ENCODE measurements at places on chromosomes 3 and 15.
A peak's percentile ranks its signal among the peaks of the same experiment; 100 is the strongest.

GRCh38 chr15:31403606-31404005 lies 77.0 kb downstream of the KLF13 start:
- no peak for DNase-seq

GRCh38 chr15:91710080-91710698 lies 143.3 kb upstream of the SLCO3A1 start:
- no peak for DNase-seq

DNA sequence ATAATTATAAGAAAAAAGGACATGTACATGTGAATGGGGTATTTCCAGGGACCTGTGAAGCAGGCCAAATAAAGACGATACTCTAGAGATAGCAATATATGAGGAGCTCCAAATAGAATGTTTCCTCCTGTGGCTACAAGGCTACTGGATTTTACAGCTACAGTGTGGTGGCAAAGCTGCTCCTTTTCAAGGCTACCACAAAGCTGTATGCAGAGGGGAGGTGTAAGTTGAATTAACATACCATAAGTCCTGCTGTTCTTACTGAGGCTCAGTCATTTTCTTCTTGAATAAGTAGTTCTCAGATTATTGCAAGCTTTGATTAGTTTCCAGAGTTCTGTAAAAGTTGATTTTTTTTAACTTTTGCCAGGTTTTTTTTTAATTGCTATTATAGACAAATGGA lies 1184.6 kb upstream of the EPHA6 start:
- no peak for DNase-seq

- peak; percentile 49 for DNase-seq
Observed at GRCh38 chr3:85821130-85821756, 862.5 kb downstream of the CADM2 start.

DNA sequence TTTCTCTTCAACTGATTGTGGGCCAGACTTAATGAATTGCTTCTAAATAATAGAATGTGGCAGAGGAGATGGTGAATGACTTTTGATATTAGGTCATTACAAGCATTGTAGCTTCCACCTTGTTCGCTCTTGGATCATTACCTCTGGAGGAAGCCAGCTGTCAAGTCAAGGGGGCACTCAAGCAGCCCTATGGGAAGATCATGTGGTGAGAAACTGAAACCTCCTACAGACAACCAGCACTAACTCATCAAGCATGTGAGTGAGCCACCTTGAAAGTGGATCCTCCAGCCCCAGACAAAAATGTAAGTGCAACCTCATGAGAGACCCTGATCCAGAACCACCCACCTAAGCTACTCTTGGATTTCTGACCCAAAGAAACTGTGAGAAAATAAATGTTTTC lies 109.8 kb upstream of the TBC1D5 start:
- no peak for DNase-seq

GRCh38 chr3:160224811-160225175 lies 429 bp upstream of the C3orf80 start:
- DNase-seq = no peak

GRCh38 chr3:44478606-44479094 lies 1.2 kb upstream of the ZNF445 start:
- no peak for DNase-seq
